ENCODE measurements at places on chromosomes 3 and 15.
A peak's percentile ranks its signal among the peaks of the same experiment; 100 is the strongest.

- DNase-seq: no peak
Measured at GRCh38 chr15:101642361-101642760, 9.8 kb downstream of the TM2D3 start.

GRCh38 chr3:12865271-12865670, 23.9 kb upstream of the RPL32 start:
- no peak for DNase-seq

DNA sequence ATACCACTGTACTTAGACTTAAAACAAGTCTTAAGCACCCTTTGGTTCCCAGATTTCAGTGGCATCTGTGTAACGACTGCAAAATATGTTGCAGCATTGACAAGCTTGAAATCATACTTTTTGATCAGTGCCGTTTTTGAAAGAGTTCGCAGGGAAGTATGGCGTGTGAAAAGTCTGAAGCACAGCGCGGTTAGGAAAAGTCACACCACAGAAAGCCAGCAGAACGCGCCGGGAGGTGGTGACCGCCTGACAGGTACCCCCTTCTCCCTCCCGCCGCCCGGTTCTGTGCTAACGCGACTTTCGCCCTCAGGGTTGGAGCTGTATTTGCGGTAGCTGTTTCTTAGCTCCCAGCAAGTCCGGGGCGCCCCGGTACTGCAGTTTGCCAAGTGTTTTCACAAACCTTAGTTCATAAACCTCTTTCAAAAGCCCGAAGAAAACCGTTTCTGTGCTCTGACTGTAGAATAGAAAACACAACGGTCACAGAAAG, 481 bp upstream of the CRYBG3 start:
- DNase-seq: peak; percentile 53

GRCh38 chr15:56460071-56460470, 4.9 kb downstream of the MNS1 start:
- no peak for DNase-seq

DNA sequence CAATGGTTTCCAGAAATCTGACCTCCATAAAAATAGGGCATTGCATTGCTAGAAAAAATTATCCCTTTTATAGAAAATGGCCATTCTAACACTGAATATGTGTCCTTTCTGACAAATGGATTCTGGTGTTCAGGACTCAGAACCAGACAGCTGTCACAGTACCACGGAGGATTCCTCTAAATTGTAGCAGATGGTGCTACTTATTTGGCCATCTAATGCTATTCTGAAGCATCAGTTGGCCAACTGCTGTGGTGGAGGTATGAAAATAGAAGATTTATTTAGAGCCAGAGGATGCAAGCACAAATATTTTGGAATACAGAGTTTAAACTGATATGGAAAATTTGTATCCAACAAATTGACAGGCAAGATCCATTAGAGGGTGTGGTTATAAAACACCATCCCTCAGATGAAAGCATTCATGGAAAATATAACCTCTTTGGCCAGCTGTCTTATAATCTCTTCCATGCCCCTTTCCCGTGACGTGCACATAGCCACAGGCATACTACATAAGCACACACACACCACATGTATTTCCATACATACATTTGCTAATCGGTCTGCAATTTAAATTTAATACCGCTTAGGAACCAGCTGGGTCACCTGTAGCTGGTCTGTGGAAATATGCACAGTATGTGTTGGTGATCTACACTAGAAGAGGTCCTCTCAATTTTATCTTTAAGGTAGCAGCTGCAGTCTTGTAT, 302.7 kb upstream of the KCNMB2 start:
- no peak for DNase-seq

GRCh38 chr3:151537726-151538125, 76.9 kb upstream of the IGSF10 start:
- no peak for DNase-seq

DNA sequence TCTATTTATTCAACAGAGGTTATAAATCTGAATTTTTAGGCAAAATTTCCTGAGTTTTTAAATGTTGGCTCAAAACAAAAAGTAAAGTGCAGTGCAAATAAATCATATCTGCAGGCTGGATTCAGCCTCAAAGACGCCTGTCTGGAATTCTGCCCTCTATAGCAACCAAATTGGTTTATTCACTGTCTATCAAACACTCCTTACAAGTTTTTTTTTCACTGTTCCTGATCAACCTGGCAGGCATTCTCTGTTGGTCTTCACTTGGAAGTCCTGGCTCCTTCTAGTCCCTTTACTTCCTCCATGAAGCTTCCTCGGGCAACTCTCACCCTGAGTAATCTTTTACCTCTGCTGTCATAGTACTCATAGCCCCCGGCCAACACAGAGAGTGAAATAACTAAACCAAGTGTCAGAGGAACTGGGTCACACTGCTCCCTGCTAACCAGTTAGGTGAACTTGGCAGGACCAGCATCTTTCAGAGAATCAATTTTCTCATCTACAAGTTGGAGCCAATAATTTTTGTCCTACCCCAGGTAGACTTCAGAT, 36.8 kb upstream of the TIPARP start:
- no peak for DNase-seq

GRCh38 chr15:60583946-60584345, 105.0 kb upstream of the ICE2 start:
- DNase-seq: no peak

GRCh38 chr3:169939320-169939719, 27.3 kb upstream of the SEC62 start:
- DNase-seq: no peak

DNA sequence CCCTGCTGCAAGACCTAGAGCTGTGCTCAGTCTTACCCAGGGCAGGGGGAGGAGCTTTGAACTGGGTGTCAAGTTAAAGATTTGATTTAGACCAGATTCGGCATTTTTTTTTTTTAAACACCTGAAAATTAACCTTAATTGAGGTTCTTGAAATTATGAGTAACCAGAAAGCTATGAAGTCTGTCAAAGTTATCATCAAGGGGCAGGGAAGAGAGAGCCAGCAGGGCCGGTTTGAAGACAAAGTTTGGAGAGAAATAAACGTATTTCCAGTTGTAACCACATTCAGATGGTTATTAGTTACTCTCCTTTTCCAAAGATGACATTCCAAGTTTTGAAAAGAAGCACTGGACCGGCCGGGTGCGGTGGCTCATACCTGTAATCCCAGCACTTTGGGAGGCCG, 12.0 kb downstream of the TMEM266 start:
- DNase-seq: no peak

DNA sequence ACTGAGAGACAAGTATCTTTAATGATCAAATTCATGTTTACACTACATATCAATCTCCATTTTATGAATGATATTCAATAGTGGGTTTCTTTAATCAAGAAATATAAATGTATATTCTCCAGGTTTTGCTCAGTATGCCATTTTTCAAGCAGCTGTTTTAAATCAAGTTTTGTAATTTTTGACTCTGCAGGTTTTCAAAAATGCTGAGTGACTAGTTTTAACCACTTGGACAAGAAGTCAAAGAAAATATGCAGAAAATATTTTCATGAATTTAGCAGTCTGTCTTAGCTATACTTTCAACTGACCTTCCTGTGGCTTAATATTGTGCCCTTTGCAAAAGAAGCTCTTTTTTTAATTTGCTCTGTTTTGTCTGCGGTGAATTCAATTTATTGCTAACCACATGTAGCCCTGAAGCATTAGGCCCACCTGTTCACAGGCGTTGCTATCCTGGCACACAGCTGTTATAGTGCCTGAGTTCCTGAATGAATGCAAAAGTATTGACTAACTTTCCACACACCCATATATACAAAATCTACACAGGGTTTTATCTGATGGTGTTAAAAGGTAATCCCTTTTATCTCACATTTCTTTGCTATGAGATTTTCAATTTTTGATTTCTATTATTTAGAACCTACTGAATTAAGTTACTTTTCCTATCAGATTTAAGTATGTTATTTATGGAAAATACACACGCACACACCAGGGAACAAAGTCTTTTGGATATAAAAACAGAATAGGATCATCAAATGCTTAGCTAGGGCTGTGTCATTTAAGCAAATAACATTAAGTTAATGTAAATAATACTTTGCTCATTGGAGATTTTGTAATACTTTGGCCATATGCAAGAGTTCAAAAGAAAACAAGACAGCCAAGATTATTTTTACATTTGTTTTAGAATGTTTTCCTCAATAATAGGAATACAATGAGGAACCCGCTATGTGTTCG, 1166.1 kb upstream of the GBE1 start:
- DNase-seq: no peak

DNA sequence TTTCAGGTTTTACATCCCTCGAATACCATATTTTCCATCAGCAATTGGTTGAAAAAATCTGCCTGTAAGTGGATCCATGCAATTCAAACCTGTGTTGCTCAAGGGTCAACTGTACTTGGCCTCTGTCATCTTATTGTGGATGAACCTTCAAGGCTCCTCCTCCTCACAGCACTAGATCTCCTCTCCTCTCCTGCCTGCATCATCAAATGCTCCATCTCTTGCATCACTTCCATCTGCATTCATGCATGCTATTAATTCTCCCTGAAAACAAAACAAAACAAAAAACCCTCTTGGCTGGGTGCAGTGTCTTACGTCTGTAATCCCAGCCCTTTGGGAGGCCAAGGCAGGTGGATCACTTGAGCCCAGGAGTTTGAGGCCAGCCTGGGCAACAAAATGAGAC, 10.1 kb downstream of the BCL2L10 start:
- DNase-seq: no peak

- DNase-seq: no peak
Measured at GRCh38 chr3:73653351-73653750, 28.6 kb upstream of the PDZRN3 start.

DNA sequence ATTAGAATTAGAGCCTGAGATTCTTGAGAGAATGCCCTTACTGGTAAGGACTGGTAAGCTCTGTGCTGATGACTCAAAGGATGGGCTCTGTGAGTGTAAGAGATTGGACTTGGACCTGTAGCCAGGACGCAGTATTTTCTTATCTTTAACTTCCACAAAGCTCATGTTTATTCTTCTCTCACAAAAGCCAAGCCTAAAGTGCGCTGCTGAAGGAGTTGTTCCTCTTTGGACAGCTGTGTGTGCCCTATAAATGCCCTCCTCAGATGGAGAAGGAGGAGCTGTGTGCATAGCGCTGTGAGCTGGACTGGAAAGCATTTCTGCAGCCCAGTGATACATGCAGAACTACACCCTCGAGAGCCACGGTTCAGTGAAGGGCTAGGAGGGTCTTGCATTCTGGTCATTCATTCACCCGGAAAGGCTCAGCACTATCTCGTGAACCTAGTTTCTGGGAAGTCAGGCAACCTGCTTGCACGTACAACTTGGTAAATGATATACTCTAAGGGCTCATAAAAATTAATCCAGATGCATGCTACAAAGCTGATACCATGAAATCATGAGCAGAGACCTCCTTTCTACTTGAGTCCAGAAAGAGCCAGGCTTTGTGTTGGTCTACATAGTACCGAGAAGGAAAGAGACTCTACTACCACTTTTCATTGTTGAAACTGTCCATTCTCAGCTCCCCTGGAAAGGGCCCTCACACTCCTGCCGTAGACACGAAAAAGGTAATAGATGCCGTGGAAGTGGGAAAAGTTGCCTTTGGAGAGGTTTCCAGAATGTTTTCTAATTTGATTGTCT, 103.0 kb upstream of the TBL1XR1 start:
- DNase-seq: no peak

GRCh38 chr3:137796993-137797392, 32.9 kb downstream of the SOX14 start:
- no peak for DNase-seq

- DNase-seq: no peak
Measured at GRCh38 chr3:188301147-188301546, 147.2 kb downstream of the LPP start.

GRCh38 chr3:138206196-138206595, 19.1 kb downstream of the ARMC8 start:
- no peak for DNase-seq

DNA sequence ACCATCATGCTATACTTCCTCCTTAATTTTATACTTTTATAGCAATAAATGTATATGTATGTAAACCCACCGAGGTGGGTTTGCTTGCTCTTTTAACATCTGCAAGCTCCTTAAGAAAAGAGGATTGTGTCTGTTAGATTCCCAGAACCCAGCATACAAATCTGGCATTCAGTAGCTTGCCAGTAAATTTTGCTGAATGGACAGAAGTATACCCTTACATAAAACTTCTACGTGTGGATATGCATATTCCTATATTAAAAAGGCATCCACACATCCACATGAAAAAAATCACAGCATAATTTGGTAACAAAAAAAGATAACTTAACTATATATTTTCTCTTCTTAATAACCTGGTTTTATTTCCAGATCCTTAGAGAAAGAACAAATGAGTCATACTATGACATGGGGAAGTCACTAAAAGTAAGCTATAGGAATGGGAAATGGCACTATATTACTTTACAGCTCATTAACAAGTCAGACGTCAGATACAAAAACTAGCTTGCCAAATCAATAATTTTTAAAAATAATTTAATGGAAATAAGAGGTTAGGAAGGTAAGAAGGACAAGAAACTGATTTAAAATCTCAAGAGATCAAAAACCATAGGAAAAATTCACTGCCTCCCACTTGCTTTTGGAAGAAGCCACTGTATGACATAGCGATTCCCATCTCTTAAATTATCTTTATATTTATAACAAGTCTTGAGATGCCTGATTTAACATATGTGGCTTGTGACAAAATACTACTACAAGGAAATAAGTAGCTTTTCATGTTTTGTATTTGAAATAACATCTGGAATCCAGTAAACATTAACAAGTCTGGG, 68.7 kb downstream of the SUMF1 start:
- no peak for DNase-seq

- no peak for DNase-seq
Measured at GRCh38 chr3:196868297-196868661, 559 bp downstream of the SENP5 start.

GRCh38 chr3:31592764-31593163, 60.0 kb downstream of the STT3B start:
- DNase-seq: no peak

GRCh38 chr15:58546635-58547627, 115.1 kb downstream of the LIPC start:
- DNase-seq: no peak

GRCh38 chr15:101489237-101489598, 289 bp downstream of the PCSK6 start:
- DNase-seq: no peak

DNA sequence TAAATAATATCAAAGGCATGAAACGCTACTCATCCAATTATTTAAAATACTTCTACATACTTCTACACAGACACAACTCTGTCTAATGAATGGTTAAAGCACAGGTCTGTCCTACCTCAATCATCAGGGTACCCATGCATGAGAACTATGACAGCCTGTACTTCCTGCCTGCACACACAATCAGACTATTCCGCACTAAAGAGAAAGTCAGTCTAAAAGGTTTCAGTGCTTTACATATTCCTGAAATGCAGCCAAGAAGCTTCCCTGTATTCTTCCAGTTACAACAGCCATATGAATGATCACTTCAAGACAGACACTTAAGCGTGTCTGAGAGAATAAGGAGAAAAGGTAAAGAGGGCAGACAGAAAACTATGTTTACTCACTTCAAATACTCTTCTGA, 58.8 kb downstream of the TUBGCP4 start:
- no peak for DNase-seq

All from activated naive CD4-positive, alpha-beta T cell (primary cell).